ENCODE measurements at places on chromosomes 2 and 18.

DNA sequence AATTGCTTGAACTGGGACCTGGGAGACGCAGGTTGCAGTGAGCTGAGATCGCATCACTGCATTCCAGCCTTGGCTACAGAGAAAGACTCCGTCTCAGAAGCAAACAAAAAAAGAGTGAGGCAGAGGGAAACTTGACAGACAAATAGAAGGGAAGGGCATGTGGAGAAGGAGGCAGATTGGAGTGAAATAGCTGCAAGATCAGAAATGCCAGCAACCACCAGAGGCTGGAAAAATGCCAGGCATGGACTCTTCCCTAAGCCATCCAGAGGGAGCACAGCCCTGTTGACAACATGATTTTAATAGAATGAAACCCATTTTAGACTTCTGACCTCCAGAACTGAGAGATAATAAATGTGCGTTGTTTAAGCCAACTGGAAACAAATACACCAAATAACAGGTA, 447.2 kb upstream of the SPHKAP start:
- DNase-seq: no peak

DNA sequence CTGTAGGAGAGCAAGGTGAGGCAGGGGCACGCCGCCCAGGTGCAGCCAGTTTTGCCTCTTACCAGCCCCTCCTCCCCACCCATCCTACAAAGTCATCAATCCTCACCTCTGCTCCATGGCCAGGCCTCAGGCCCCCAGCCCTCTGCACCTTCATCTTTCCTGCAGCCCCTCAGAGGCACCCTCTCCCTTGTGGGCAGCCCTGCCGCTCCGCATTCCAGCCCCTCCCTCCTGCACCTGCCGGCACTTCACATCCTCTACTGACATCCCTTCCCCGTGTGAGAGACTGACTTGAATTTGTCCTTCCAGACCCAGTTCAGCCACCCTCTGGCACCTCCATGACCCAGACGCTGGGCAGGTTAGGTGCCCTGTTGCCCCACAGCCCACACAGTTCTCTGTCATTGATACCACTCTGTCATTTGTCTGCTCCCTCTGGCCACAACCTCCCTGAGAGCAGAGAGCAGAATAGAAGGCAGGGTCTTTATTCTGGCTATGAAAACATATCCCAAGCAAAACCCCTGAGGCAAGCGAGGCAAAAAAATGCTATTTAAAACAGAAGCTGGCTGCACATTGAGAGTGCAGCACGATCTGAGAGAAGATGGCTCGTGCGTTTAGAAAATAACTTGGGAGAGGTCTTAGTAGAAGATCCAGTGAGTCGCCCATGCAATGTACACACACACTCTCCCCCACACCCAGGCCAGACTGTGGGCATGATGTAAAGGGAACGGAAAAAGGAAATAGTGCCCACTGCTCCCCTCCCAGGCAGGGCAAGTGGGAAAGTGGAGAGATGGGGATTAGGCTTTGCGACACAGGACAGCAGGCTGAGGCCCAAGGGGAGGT, 25.9 kb downstream of the SDC1 start:
- DNase-seq: no peak

- no peak for DNase-seq
Observed at GRCh38 chr18:79102886-79103285, 33.7 kb downstream of the ATP9B start.

GRCh38 chr2:12300927-12301326, 415.8 kb upstream of the TRIB2 start:
- DNase-seq: no peak

GRCh38 chr2:190481339-190481738, 53.2 kb downstream of the NEMP2 start:
- no peak for DNase-seq

DNA sequence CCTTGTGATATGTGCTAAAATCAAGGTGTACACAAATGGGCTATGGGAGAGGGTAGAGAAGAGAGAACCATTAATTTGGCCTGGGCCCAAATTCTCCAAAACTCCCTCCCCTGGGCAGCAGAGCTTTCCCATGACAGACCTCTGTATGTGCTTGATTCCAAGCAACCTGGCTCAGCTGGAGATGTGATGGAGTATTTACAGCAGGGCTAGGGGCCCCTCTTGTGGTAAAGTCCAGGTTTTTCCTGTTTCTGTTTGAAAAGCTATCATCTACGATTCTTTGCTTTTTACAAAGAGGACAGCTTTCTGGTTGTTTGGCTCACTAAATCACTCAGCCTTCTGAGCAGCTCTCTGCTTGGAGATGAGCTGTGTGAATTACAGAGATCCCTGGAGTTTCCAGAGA, 40.3 kb downstream of the KCNS3 start:
- DNase-seq: no peak

- no peak for DNase-seq
Observed at GRCh38 chr2:29450596-29451222, 335.5 kb downstream of the CLIP4 start.

DNA sequence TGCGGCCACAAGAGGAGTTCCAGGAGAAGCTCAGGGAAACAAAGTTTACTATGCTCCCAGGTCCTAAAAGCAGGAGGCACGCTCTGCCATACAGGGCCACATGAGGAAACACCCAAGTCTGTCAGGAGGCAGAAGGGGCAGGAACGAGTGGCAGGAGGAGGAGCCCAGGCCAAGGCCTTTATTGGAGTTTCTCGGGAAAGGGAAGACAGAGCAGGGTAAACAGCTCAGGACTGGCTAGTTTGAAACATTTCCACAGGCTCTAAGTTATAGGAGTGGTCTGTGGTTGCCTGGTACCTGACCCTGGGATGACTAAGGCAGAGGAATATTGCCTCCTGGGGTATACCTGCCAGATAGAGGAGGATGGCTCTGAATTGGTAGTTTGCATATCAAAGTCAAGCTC, 3.7 kb upstream of the ZNF638 start:
- DNase-seq: no peak

DNA sequence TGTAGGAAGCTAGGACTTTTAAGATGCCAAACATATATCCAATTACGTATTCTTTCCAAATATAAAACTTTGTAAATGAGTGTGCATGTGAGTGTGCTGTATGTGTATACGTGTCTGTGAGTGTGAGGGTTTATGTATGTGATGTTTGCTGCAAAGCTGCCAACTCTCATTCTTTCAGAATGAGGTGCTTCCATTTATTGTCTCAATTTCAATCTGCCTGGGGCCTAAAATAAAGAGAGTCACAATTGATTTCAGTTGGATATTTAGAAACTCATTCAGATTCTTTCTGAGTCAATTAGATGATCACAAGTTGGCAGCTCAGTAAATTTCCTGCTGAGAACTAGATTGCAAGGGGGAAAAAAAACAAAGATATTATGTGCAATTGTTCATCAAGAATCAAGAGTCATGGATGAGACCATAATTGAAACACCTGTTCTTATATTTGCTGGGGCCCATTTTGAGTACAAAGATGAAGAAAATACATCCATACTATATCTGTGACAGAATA, 621.2 kb upstream of the ACVR2A start:
- no peak for DNase-seq

All from RKO (cell line).